ENCODE measurements at places on chromosomes 5 and 9.

- no peak for DNase-seq
These were observed 22.7 kb downstream of the CFAP90 start for GRCh38 chr5:7828269-7828668.

DNA sequence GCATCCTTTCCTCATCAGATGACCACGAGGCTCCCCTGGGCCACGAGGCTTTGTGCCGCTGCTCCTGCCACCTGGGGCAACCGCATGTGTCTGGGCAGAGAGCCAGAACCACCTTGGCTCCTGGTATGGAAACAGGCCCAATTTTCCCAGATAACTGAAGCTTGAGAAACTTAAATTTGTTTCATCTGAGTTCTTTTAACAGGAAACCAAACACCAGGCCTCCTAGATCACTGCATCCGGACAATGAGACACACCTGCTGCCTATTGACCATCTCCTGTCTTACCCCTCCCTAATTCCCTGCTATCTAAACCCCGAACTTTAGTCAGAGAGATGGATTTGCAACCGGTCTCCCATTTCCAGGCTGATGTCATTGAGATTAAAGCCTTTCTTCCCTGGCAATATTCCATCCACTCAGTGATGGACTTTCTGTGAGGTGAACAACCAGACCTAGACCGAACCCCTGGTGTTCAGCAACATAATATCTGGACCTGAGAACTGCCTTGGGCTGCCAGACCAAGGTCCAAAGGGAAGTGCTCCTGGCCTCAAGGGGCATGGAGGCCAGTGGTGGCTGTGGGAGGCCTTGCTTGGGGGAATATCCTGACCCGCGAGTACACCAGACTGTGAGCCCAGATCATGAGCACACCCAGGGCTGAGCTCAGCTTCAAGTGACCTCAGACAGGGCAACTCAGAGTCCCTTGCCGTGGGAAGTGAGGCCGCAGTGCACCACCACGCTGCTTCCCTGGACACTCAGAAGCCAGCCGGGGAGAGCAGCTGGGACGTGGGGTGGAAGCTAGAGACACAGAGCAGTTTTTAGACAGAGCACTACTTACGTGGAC lies 199.7 kb downstream of the HSPA4 start:
- peak; percentile 29 for DNase-seq

DNA sequence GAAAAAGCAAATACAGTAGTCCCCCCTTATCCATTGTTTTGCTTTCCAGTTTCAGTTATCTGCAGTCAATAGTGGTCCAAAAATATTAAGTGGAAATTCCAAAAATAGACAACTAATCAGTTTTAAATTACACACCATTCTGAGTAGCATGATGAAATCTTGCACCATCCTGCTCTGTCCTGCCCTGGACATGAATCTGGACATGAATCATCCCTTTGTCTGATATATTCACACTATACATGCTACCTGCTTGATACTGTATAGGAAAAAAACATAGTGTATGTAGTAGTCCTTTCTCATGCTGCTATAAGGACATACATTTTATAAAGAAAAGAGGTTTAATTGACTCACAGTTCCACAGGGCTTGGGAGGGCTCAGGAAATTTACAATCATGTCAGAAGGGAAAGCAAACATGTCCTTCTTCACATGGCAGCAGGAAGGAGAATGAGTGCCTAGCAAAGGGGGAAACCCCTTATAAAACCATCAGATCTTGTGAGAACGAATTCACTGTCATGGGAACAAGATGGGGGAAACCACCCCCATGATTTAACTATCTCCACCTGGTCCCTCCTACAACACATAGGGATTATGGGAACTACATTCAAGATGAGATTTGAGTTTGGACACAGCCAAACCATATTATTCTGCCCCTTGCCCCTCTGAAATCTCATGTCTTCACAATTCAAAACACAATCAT lies 153.9 kb downstream of the ARRDC3 start:
- no peak for DNase-seq

DNA sequence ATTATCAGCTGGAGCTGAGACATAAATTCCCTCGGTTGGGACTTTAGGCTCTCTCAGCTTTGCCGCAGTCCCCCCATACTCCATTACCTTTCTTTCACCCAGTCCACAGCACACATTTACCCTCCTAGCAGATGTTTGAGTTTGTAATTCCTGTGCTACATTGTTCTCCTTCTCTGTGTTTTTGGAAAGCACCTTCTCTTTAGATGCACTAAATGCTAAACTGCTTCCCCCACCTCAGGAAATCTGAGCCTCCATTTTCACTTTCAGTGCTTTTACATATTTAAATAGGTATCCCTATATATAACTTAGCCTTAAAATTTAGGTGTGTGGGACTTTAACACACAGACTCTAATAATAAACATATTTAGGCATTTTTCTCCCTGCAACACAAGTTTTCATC lies 356.9 kb downstream of the NFIB start:
- DNase-seq = no peak

- no peak for DNase-seq
These were observed 5.9 kb upstream of the GADD45G start for GRCh38 chr9:89598926-89599325.

DNA sequence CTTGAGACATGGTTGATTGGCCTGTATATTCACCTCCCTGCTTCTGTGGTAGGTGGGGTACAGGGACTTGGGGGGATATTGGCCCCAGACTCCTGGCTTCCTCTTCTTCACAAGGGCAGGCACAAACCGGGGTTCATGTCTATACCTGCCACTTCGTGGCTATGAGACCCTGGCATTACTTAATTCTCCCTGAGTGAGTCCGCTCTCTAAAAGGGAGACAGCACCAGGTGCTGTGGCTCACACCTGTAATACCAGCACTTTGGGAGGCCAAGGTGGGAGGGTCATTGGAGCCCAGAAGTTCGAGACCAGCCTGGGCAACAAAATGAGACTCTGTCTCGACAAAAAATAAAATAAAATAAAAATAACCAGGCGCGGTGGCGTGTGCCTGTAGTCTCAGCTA lies 178.5 kb downstream of the GABBR2 start:
- no peak for DNase-seq

DNA sequence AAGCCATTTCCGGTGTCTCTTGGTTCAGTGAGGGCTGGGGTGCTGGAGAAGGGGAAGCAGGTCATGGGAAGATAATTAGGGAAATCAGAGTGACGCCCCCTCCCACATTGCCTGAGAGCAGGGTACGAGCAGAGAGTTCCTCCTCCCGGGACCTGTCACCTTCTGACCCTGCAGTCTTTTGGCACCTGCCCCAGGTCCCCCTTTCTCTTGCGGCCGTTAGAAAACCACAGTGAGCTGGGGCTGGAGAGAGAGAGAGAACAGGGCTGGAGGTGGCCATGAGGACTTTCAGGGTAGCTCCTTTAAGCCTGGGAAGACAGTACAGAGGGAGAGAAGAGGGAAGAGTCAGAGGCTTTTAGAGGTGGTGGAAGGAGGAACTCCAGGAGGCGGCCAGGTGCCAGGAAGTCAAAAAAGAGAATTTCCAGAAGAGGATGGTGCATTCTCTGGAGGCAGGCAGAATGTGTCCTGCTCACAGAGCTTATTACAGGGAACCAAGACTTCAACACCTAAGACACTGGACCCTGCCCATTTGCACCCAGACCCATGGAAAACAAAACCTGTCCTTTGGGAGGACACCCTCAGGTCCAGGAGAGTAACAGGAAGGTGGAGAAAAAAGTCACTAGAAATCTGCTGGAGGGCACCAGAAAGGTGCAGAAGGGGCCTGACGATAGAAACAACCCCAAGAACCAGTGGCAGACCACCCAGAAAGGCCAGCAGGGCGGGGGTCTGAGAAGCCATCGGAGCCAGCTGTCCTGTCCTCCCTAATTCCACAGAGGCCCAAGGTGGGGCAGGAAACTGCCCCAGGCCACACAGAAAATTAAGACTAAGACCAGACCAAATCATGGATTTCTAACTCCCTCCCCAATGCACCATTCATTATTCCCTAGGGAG lies 6.5 kb upstream of the ACSL6 start:
- no peak for DNase-seq

DNA sequence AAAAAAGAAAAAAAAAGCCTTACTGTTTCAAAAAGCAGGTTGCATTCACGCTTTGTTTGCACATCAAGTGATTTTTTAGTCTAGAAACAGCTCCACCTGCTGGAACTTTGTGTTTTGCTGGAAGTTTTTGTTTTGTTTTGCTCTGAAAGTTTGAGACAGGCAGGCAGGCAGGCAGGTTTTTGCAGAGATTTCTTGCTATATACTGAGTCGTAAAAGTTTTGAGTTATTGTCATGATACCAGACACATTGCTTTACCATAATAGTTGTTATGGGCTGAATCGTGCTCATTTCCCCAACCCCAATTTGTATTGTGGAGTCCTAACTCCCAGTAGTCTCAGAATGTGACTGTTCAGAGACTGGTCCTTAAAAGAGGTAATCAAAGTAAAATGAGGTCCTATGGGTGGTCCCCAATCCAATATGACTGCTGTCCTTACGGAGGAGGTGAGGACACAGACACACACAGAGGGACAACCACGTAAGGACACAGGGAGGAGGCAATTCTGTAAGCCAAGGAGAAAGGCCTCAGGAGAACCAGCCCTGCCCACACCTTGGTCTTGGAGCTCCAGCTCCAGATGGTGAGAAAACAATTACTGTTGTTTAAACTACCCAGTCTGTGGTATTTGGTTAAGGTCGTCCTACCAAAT lies 20.9 kb downstream of the OR2Y1 start:
- DNase-seq = peak; percentile 0

DNA sequence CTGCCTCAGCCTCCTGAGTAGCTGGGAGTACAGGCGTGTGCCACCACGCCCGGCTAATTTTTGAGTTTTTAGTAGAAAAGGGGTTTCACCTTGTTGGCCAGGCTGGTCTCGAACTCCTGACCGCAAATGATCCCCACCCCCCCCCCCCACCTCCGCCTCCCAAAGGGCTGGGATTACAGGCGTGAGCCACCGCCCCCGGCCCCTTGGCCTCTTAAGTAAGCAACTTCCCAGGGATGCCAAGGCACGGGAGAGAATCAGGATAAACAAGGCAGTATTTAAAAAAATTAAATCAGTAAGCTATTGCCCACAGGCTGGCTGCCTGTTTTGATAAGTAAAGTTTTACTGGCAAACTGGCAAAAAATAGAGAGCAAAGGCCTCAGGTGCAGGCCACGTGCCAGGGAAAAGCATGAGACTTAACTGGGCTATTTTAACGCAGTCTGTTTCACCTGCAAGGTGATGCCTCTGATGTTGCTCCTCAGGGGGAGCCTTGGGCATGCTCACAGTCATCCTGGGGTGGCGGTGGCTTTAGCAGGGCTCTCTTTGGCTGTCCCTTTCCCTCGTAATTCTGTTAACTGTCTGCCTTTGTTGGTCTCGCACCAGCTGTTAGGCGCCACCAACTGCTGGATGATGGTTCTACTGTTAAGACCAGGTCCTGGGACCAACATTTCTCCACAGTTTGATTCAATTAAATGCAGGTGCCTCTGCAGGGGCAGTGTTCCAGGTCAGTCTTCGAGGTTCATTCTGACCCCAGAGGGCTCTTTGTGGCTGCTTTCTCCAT lies 19.4 kb upstream of the RNF130 start:
- no peak for DNase-seq

- no peak for DNase-seq
These were observed 577.5 kb upstream of the CLINT1 start for GRCh38 chr5:158436271-158437065.

GRCh38 chr9:105154723-105155191 lies 89.7 kb upstream of the SLC44A1 start:
- DNase-seq = no peak

DNA sequence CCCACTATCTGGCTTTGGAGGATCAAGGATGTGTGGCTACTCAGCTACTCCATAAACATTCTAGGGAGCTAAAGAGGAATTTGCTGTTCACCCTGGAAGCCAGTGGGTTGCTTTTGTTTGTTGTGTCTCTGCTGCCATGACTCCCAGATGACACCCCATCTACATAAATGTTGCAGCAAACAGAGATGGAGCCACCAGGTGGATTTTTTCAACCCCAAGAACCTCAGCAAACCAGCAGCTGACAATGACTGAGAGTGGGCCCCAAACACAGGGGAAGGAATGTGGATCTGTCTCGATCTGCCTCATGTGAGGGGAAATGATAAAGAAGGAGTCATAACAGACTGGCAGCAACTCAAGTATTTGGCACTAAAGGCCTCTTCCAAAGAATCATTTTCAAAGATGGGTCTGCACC lies 132.7 kb upstream of the TNC start:
- no peak for DNase-seq

- DNase-seq = no peak
These were observed 218.1 kb upstream of the NREP start for GRCh38 chr5:111975133-111975532.

- DNase-seq = no peak
These were observed 36.3 kb upstream of the GFPT2 start for GRCh38 chr5:180389252-180390101.

GRCh38 chr5:135330798-135331096 lies 68.3 kb downstream of the MACROH2A1 start:
- DNase-seq = no peak

DNA sequence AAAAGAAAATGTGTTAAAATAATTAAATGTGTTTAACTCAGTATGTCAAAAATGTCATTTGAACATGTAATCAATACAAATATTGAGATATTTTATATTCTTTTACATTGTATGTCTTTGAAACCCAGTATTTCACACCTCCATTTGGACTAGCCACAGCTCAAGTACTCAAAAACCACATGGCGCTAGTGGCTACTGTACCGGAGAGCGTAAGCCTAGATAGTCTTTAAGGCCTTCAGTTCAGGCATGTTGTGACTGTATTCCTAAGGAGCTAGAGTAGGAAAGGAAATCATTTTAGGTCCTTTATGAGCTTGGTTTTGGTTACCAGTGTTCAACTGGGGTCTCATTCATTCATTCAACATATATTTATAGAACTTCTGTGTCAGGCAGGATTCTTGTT lies 12.8 kb downstream of the FBXW2 start:
- no peak for DNase-seq

DNA sequence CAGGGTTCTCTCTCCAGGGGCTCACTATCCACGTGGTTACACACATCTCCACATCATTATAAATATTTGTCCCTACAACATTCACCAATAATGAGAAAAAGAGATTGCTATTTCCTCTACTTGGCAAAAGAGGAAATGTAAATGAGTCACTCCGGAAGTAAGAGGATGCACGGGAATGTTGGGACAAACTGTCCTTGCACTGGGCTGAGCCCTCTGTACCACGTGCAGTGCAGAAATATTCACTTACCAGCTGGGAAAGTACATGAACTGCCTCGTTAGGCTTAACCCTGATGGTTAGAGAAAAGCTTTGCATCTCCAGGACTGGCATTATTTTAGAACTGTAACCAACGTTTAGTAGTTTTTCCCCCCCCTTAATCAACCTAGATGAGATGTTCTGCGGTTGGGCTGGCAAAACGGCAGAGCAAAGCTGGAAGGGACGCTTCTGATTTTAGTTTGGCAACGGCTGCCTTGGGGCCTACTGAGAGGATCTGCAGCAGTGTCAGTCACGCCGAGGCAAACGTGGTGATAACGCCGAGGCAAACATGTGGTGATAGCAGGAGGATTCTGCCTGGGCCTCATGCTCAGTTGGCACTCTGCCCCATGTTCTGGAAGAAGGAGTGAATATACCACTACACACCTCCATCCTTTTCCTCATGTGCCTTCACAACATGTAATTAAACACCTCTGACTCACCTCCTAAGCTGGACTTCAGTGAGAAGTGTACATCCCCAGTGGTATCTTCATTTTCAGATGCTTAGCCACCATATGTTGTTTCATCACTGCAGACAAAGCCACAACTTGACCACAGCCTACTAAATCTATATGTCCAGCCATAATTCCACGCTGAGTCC lies 661.4 kb upstream of the KLF4 start:
- DNase-seq = no peak
